ENCODE measurements at places on chromosomes 1 and 21.

- no peak for DNase-seq
Observed at GRCh38 chr1:177871613-177872307, 98.1 kb downstream of the SEC16B start.

GRCh38 chr1:244236101-244236500, 185.0 kb downstream of the ZBTB18 start:
- DNase-seq, result no peak

GRCh38 chr1:93716941-93717368, 35.3 kb upstream of the BCAR3 start:
- no peak for DNase-seq

- DNase-seq, result no peak
Observed at GRCh38 chr1:247089616-247090375, 11.2 kb upstream of the ZNF670 start.

DNA sequence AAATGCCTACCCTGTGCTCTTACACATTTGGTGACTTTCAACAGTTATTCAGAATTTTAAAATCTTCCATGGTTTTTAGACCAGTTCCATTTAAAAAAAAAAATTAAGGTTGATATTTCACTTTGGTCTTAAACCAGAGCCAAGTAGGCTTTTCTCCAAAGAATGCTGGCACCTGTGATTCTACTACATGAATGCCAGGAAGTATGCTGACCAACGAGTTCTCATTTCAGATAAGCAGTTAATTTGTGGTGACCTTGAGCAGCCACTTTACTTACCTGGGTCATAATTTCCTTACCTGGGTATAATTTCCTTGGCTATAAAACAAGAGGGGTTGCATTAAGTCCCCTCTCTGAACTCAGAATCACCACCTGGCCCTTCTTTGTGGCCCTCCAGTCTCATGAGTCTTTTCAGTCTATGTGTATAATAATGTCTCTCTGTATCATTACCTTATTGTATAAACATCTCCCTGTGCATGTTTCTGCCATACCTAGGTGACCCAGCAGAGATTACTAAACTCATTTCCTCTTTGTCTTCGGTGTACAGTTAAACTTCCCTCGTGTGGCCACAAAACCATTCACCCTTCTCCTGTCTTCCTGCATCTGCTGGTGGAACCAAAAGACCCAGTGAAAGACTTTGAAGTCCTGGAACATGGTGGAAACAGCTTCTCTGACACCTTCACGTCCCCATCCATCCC, 139.1 kb upstream of the DPT start:
- DNase-seq, result no peak

- no peak for DNase-seq
Observed at GRCh38 chr1:90132306-90132705, 137.4 kb downstream of the ZNF326 start.

GRCh38 chr21:46483300-46484295, 24.9 kb downstream of the DIP2A start:
- DNase-seq, result peak; percentile 29

DNA sequence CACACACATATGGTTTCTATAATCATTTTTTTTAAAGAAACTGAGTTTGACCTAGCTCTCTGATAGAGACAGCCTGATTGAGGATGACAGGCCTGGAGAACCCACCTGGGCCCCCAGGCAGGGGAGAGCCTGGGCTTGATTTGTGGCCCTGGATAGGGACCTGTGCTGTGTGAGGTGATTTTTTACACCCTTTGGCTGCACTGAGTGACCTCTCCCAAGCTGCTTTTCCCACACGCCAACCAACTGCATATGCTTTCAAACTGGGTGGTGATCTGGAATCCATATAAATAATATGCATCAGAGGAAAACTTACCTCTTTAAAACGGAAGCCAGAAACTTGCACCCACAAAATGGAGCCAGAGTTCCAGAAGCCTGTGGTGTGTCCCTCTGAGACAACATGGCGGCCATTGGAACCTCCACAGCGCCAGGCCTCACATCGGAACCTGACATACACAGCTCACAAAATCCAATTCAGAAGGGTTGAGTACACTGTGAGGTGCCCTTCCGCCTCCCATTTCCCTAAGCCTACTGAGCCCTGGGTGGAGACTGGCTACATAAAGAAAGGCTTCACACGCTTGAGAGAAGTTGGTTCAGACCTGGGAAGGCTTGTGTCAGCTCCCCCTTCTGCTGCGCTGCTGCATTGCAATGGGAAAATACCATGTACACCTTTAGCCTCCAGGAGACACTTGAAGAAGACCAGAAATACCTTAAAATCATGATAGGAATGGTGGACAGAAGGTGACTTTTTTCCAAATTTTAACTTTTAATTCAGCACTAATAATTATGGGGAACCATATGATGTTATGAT, 160.7 kb downstream of the HHIPL2 start:
- DNase-seq, result peak; percentile 5

DNA sequence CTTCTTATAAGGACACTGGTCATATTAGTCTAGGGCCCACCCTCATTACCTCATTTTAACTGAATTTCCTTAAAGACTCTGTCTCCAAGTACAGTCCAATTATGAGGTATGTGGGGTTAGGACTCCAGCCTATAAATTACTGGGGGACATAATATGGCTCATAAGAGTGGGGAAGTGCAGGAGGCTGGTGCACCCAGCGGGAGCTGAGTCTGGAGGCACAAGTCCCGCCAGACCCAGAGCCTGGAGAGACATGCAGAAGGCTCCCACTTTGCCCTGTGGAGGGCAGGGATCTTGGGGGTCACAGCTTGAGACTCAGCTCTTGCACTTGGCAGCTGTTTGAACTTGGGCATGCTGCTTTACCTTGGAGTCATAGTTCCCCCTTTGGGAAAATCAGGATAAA, 250.4 kb downstream of the RHOU start:
- DNase-seq, result no peak

- DNase-seq, result no peak
Observed at GRCh38 chr1:17292299-17293160, 15.5 kb upstream of the PADI4 start.
